ENCODE measurements at places on chromosomes 2 and 18.

- no peak for DNase-seq
Observed at GRCh38 chr18:6273423-6273822, 141.3 kb downstream of the L3MBTL4 start.

GRCh38 chr2:166384774-166385173, 9.0 kb upstream of the SCN9A start:
- no peak for DNase-seq

GRCh38 chr2:47455411-47455810, 52.5 kb downstream of the MSH2 start:
- no peak for DNase-seq

GRCh38 chr2:190762566-190762965, 113.7 kb downstream of the NAB1 start:
- DNase-seq = no peak

- no peak for DNase-seq
Observed at GRCh38 chr2:42796427-42797248, 4.3 kb upstream of the HAAO start.

GRCh38 chr18:75090336-75090735, 118.6 kb downstream of the PTGR3 start:
- DNase-seq = no peak

GRCh38 chr2:181196401-181196800, 216.0 kb downstream of the UBE2E3 start:
- DNase-seq = no peak

- no peak for DNase-seq
Observed at GRCh38 chr2:101185085-101185484, 33.9 kb upstream of the TBC1D8 start.

GRCh38 chr18:69326094-69326493, 74.6 kb upstream of the DOK6 start:
- DNase-seq = no peak

DNA sequence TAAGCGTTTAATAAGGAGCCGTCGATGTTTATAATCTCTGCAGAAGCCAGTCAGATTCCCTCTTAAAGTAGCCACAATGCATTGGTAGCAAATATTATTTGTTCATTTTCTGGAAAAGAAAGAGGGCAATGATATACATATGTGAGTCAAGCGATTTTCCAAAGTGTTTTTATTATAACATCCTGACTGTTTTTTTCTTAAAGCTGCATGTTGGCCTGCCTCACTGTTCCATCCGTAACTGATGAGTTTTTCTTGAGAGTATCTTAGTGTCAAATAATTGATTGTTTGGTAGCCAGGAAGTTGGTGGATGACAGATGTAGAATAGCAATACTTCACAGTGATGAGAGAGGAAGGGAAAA, 3.7 kb downstream of the TSHZ1 start:
- DNase-seq = no peak

All from SK-N-DZ (cell line).